Left renal cortex interstitium (tissue), 4 donors: ENCODE measurements at places on chromosomes 3 and 15.

- no peak for DNase-seq
These were observed 287.8 kb downstream of the XXYLT1 start for GRCh38 chr3:194983121-194983520.

- DNase-seq = no peak
These were observed 1088.0 kb downstream of the AGBL1 start for GRCh38 chr15:87167706-87168105.

GRCh38 chr3:196220587-196220986 lies 4.3 kb downstream of the SLC51A start:
- DNase-seq = no peak

- DNase-seq = no peak
These were observed 4.9 kb upstream of the TBC1D5 start for GRCh38 chr3:17747174-17747889.

- no peak for DNase-seq
These were observed 12.8 kb downstream of the SNAP23 start for GRCh38 chr15:42508263-42508690.

DNA sequence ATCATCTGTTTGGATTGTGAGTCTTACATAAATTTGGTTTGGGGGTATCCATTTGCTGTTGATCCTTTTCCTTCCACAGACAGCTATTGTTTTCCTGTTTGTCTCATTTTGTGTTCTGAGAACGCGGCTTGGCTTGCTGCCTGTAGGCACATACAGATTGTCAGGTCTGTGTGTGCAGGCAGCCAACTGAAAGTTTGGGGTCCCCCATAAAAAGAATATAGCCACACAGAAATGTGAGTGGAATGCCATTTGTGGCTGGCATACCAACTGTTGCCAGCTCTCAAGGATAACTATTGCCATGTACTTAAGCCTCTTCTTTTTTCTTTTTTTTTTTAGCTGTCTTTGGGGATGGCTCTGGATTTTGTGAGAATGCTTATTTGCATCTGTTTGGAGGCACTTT lies 1308.0 kb downstream of the ROBO1 start:
- no peak for DNase-seq

- no peak for DNase-seq
These were observed 8.8 kb upstream of the SH3BP5 start for GRCh38 chr3:15341030-15341726.

GRCh38 chr15:25875566-25875965 lies 12.4 kb upstream of the ATP10A start:
- DNase-seq = no peak

GRCh38 chr3:197031315-197032285 lies 2.0 kb upstream of the MELTF start:
- DNase-seq = no peak

GRCh38 chr15:61796056-61796455 lies 264.2 kb downstream of the VPS13C start:
- no peak for DNase-seq

- no peak for DNase-seq
These were observed 13.2 kb downstream of the ABCC5 start for GRCh38 chr3:184004476-184004875.

DNA sequence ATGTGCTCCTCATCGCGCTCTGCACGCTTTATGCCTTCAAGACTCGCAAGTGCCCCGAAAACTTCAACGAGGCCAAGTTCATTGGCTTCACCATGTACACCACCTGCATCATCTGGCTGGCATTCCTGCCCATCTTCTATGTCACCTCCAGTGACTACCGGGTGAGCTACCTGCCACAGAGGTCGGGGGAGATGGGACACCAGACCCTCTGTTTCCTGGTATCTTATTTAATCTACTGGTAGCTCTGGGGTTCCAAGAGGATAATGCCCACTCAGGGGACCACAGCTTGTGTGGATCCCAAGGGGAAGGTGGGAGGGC lies 9.1 kb downstream of the GRM2 start:
- no peak for DNase-seq

DNA sequence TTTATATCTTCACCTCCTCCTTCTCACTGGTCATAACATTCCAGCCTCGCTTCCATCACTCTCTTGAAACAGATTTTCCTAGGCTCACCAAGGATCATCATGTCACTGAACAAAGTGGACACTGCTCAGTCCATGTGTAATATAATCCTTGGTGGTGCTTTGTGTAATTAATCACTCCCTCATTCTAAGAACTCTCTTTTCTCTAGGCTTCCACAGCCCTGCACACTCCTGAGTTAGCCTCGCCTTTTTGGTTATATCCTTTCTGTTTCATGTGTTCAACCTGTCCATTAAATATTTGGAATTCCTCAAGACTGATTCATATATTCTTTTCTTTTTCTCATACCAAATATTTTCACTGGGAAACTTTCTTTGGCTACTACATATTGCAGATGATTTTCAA lies 440.8 kb downstream of the PYDC2 start:
- no peak for DNase-seq

DNA sequence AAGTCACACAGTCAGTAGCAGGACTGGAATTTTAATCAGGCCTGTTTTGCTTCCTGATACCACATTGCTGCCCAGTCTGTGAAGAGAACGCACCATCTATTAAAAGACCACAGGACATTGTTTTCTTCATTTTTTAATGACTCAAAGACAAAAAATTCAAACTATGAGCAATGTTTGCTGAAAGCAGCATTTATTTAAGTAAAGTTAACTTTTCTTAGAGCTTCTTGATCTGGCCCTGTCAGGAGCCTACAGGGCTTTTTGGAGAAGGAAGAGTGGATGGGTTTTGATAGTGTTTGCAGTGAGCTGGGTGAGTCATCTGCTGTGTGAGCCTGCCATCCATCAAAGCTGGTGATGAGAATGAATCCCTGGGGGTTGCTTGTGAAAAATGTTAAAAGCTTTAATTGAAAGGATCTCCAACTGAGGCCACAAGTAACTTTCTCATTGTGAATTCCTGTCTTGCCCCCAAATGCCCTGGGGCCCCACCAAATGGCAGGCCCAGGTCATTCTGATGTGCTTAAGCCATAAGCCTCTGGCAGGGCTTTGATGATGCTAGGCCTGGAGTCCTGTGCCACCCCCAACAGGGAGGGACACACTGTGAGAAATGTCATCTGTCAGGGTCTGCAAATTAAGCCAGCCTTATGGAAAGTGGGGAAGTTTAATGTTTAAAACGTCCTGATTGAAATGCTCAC lies 136.2 kb upstream of the PFN2 start:
- no peak for DNase-seq

GRCh38 chr15:75107908-75108838 lies 84.8 kb downstream of the PPCDC start:
- no peak for DNase-seq

DNA sequence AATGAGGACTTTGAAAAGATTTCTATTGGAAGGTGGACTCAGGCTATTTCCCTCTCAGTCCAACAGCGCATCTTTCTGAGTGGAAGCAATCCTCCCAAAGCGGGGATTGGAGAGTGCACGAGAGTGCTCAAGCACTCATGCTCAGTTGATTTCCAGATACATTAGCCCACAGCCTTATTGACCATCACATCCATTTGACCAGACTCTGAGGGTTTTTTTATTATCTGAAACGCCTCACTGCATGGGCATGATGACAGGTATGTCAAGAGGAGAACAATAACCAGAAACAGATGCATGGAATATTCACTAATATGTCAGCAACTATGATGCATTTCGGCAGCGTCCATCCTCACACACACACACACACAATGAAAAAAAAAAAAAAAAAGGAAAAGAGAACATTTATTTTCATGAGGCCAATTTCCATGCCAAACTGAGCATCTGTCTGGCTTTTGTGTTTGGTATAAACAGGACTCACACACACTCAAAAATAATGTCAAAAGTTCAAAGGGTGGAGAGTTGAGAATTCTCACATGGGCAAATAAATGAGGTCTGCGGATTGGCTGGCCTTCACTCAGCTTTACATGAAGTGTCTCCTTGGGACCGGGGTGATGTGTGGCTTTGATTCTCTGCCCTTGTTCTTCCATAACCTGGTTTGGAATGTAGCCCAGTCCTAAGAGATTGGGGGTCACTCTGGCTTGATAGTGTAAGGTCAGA lies 371.6 kb downstream of the MCTP2 start:
- DNase-seq = no peak

GRCh38 chr3:116281313-116282143 lies 163.8 kb downstream of the LSAMP start:
- DNase-seq = no peak

GRCh38 chr3:99755831-99756230 lies 61.8 kb upstream of the CMSS1 start:
- DNase-seq = no peak

GRCh38 chr3:46677411-46677726 lies 16.1 kb downstream of the ALS2CL start:
- no peak for DNase-seq

DNA sequence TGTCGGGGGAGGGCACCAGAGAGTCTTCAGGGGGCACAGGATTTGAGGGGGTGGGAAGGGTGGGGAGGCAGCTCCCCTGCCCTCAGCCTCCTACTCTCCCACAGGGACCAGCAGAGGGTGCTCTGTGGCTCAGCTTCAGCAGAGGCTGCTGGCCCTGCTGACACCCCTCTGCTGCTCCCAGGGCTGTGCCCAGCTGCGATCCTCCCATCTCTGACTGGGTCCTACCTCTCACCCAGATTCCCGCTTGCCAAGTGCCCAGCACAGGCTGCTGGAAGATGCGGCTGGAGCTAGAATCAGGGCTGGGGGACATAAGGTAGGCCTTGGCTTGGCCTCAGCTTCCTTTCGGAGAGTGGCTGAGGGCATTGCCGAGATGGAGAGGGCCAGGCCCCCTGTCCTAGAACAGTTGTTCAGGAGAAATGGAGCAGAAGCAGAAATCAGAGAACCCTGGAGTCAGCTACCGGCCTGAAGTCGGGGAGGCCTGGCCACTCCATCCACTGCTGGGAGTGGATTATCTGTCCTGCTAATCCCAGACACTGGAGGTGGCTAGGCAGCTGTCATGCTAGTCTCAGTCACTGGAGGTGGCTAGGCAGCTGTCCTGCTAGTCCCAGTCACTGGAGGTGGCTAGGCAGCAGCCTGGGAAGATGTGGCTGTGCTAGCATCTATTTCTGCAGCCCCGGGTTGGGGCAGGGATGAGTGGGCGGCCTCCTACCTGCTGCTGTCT lies 3.9 kb downstream of the GRM2 start:
- no peak for DNase-seq

- no peak for DNase-seq
These were observed 8.4 kb upstream of the HRH1 start for GRCh38 chr3:11145888-11146287.

DNA sequence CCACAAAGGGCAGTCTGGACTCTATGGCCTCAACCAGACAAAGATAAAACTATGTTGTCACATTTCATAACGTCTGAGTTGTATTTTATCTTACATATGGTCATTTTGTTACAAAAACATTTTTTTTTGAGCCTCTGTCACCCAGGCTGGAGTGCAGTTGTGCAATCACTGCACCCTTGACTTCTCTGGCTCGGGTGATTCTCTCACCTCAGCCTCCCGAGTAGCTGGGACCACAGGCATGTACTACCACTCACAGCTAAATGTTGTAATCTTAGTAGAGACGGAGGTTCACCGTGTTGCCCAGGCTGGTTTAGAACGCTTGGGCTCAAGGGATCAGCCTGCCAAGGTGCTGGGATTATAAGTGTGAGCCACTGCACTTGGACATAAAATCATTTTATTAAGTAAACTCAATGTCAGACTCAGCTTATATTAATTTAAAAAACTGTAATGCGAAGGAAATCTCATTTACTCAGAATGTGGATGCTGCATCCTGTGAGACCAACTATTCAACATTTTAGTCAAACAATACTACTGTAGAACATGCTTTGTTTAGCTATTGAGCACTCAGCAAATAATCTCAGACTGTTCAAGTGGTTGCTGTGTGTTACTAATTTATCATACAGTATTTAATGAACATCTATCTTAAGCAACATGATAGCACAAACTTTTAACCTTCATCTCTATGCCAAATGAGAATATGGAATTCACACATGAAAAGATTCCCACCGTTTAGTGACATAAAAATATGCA lies 209.2 kb downstream of the TBL1XR1 start:
- DNase-seq = no peak

- no peak for DNase-seq
These were observed 631 bp downstream of the NKTR start for GRCh38 chr3:42600958-42601675.

- DNase-seq = no peak
These were observed 498.0 kb upstream of the PROK2 start for GRCh38 chr3:72282918-72283317.

DNA sequence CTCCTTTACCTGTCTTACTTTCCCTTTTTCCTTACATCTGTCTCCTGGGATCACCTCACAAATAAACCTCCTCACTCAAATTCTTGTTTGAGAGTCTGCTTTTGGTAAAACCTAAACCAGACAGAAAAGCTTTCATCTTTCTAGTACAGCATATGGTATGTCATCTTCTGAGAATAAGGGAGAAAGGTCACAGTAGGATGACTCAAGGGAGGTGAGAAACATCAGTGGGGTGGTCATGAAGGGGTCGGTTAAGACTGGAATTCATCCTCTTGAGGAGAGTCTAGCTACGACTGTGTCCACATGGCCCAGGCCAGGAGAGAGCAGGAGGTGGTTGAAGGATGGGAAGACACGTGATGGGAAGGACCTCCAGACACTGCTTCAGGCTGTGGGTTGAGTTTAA lies 34.8 kb upstream of the CCK start:
- DNase-seq = no peak

GRCh38 chr15:54387799-54388198 lies 409.6 kb downstream of the UNC13C start:
- no peak for DNase-seq

GRCh38 chr3:53198256-53198977 lies 37.4 kb downstream of the PRKCD start:
- no peak for DNase-seq

- DNase-seq = no peak
These were observed 69.7 kb upstream of the CMSS1 start for GRCh38 chr3:99747915-99748314.

- no peak for DNase-seq
These were observed 419.6 kb upstream of the TGFBR2 start for GRCh38 chr3:30186741-30187219.

DNA sequence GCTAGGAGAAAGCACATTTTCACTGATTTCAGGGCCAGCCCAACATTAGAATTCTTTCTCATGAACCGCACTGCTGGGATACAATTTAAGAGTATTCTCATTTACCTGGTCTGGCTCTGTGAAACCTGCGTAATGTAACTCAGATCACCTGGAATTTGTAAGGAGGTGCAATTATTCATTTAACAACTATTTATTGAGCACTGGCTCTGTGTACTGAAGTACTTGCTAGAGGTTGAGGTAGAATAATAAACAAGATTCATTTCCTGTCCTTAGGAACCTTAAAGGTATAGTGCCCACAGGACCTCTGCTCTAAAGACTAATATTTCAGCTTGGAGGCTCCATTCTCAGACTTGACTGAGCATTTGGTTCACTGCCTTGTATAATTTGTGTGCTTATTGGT lies 242.2 kb upstream of the ZPLD1 start:
- DNase-seq = no peak

GRCh38 chr3:71589132-71589531 lies 5.6 kb upstream of the FOXP1 start:
- no peak for DNase-seq

DNA sequence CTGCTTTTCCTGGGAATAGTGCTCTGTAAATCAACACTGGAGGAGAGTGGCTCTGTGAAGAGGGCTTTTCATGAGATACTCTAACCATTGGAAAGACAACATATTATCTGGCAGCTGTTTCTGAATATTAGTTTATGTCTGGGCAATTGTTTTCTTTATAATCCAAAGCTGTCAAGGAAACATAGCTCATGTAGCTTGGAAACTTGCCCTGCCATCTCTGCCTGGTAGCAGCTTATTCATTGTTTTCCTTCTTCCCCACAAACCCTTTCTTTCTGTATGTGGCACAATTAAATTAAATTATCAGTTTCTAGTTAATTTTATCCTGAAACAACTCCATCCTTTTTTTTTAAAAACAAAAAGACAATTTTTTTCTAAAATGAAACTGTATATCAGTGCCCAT lies 160.0 kb downstream of the EDEM1 start:
- no peak for DNase-seq
